NCI-H2227 treated with DMSO at 0.1 percent for 48 hours (cell line): ENCODE measurements at places on chromosomes 11 and 22.

- DNase-seq: no peak
Measured at GRCh38 chr22:22689621-22690345, 45.4 kb downstream of the GGTLC2 start.

DNA sequence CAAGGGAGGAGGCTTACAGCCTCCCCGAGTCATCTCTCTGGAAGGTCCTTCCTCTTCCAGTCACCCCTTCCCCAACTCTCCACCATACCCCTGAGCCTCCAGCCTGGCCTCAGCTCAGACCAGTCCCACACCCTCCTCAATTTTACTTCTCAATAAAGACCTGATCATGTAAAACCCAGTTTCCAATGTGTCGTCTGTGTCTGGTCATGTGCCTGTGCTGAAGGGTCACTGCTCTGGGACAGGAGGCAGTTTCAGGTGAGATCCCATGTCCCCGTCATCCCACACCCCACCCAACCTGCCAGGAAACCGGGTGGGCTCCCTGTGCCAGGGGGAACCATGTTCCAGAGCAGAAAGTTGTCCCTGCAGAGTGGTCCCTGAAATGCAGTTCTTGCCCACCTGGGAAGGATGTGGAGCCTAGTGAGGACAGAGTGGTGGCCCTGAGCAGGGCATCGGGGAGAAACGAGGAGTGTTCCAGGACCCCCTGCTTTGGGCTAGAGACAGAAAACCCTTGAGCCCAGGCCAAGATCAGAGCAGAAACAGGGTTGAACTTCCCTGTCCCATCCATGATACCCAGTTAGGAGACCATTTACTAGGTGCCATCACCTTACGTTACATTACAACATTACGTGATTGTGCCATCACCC, 19.4 kb downstream of the IGLL5 start:
- DNase-seq: no peak

GRCh38 chr11:103844327-103845215, 191.9 kb upstream of the DDI1 start:
- no peak for DNase-seq

DNA sequence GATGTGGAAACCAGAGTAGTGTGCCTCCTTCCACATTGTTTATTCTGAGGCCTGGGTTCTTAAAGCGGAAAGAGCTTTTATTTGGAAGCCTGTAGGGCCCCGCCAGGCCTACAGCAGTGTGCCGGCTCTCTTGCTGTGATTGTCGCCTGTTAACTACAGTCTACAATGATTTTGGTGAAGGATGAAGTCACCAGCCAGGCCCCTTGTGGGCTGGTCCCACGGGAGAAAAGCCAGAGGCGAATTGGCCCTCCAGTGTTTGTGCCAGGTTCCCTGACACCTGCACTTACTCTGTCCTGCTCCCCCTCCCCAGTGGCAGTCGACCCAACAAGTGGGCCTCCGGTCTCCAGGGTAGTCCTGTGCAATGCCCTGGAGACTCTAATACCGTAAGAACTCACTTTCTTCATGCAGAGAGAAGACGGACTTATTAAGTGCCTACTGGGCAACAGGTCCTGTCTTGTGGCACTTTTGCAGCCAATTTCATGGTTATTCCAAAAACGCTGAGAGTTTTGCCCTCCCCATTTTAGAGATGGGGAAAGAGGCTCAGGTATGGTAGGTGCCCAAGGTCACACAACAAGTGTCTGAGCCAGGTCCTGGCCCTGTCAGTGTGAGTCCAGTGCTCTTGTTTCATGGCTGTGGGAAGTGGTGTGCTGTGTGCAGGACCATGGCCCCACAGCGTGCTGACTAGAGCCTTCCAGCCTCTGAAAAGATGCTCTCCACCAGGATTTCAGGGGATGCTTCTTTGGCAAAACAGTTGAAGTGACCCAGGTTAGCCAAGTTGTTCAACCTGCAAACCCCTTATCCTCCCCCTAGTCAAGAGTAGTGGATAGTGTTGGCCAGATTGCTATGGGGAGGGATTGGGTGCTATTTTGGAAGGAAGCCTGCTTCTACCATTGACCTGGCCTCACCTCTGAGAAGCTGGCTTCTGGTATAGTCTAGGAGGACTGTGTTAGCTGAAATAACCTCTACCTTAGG, 1.4 kb downstream of the MICAL2 start:
- no peak for DNase-seq

GRCh38 chr11:64334764-64335735, 5.0 kb upstream of the CCDC88B start:
- DNase-seq: no peak

- no peak for DNase-seq
Measured at GRCh38 chr11:21428796-21429195, 759.4 kb downstream of the NELL1 start.

- DNase-seq: no peak
Measured at GRCh38 chr11:45599161-45599943, 66.1 kb downstream of the CHST1 start.

GRCh38 chr11:99632969-99633368, 612.2 kb downstream of the CNTN5 start:
- no peak for DNase-seq

DNA sequence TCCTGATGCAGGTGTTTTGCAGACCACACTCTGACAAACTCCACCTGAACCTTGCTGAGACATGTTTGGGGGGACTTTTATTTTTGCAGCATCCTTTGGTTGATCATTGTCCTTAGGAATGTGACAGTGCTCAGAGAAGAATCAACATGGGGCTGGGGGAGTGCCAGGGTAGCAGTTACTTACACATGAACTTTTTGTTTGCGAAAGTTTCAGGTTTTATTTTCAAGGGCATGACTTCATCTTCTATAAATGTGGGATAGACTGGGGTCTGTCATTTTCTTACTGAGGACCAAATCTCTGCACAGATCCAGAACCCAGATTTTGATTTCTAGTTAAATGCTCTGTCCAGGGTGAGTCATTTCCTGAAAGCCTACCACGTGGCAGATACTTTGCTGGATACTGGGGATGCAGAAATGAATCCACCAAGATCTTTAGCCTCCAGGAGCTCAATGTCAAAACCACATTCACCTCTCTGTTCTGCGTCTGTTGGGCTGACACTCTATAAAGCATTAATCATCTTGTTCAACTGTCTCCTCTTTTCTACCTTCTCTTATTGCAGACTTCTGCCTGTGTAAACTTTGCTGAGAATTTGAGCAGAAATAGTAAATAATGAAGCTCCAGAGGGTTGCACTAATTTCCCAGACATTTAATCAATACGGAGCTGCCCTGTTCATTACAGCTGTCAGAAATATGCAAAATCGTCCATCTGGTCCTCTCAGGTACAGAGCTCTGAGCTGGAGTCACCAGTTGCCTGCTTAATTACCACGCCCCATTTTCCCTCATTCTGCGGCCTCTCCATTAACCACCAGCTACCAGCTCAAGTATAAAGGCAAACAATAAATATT, 387.9 kb downstream of the MIAT start:
- DNase-seq: no peak

GRCh38 chr22:44444341-44445306, 53.4 kb downstream of the RTL6 start:
- DNase-seq: no peak

DNA sequence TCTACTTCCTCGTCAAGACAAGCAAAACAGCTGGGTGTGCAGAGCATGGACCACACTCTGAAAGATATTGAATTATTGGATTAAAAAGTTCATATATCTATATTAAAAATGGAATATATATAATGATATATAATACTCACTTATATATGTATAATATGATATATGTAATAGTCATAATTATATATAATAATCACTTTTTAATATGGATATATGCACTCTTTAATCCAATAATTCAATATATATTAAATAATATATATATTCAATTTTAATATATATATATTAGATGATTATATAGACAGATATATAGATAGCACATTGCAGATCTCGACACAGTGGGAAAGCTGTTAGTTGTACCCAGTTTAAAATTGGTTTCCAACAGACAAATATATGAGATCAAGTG, 182.1 kb upstream of the CARD18 start:
- DNase-seq: no peak

- no peak for DNase-seq
Measured at GRCh38 chr22:26743149-26743548, 85.8 kb downstream of the MIAT start.

GRCh38 chr11:132258875-132259274, 888.5 kb downstream of the NTM start:
- DNase-seq: no peak

GRCh38 chr11:130940706-130941105, 24.4 kb upstream of the SNX19 start:
- DNase-seq: no peak

DNA sequence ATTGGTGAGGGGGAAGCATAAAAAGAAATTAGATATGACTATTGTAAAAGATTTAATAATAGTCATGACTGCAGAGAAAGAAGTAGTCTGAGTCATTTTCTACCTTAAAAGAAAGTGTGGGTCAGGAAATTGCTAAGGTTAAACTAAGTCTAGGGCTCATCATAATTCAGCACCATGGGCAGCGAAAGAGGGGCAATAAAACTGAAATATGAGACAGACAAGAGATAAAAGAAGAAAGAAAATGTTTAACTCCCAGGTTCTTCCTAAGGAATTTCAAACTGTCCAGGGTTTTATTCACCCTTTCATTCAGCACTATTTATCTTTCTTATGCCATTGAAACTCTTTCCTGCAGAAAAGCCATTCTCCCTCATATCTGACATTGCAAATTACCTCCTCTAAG, 114.4 kb upstream of the API5 start:
- DNase-seq: peak; percentile 22

GRCh38 chr11:13009476-13009920, 382 bp downstream of the RASSF10 start:
- DNase-seq: no peak

- no peak for DNase-seq
Measured at GRCh38 chr11:67542971-67543370, 19.7 kb upstream of the CABP2 start.

DNA sequence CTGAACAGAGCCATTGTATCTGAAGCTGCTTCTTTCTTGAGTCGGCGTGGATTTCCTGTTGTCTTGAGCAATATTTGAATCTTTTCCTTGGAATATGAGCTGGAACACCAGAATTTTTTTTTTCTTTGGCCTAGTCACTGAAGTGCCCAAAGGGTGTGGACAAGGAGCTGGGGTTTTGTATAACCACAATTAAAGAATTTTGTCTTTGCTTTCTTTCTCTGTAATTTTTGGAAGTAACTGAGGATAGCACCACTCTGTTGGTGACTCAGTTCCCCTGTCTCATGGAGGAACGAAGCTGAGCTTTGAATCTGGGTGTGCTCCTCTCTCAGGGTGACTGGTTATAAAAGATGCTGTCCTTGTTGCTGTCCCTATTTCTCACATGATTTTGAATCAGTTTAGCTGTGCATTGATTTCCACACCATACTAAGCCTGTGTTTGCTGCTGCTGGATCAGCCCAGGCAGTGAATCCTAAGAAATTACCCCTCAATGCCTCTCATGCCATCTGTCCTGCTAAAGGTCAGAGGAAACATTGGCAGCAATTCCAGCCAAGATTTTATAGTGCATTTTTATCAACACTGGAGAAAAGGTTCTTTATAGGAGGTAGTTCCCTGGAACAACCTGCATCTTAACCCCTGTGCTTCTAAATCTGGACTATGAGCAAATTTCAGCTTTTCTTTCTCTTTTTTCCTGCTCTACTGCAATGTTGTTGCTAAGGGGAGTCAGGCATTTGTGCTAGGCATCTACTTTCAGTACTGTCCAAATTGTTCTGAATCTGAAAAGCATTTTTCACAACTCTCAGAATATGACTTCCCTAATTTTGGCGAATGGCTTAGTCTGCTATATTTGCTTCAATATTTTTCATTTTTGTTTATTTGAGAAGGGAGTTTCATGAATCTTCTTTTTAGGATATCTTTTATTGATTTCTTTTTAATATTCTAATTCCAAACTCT, 540.8 kb downstream of the SOX6 start:
- DNase-seq: no peak

GRCh38 chr11:102191832-102192231, 81.6 kb downstream of the YAP1 start:
- no peak for DNase-seq

DNA sequence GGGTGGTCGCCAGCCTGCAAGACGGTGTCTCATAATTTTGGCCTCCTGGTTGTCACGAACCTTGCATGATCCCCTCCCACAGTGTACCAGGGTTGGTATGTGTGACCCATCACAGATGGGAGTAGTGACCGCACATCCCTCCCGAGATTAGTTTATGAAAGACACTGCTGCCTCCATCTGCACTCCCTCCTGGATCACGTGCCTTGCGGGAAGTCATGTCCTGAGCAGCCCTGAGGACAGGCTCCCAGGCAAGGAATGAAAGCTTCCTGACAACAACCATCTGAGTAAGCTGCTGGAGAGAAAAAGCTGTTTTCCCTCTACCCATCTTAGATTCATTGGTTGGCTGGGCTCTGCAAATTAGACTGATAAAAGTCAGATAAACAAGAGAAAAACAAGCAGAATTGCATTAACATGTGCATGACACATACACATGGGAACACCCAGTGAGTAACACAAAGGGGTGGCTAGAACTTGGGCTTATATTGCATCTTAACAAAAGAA, 14.4 kb upstream of the PAMR1 start:
- no peak for DNase-seq

DNA sequence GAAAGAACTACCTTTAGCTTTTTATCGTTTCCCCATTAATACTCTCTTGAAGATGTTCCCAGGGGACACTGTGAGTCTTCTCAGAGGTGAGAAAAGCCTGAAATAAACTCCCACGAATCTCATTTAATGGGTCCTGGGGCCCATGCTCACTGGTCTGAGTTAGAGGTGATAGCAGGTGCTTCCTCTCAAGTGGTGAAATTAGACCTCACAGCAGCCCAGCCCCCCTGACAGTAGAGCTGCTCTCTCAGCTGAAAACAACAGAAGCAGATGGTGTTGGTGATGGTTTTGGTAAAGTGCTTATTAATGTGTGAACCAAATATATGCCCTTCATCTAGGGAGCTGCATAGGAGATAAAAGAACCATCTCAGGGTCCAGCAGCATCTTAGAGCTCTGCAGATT, 76.8 kb upstream of the VPREB1 start:
- DNase-seq: no peak

DNA sequence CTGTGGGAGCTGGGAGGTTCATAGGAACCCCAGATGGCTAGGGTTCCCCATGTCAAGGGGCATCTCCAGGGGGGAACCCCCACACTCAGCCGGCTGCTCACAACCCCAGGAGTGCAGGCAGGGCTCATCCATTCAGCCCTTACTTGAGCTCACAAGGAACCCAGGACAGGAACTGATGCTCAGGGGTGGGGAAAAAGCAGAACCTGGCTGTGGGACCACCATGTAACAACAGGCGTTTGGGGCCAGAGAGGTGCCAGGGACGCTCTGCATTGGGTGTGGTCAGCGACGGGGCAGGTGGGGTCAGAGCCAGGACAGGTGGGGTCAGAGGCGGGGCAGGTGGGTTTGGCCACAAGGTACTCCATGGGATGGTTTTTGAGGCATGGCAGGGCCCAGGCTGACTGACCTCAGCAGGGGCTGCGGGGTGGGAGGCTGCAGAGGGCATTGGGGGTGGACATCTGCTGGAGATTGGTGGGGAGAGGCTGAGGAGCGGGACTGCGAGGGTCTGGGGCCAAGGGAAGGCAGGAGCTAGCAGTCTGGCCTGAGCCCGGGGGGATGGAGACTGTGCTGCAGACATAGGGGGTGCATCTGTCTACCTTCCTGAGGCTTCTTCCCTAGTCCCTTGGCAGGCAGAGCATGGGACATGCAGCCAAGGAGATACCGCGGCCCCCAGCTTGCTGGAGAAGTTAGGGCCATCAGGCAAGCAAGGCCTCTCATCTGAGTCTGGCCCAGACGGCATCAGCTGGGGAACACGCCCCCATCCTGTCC, 34.0 kb upstream of the CARS1 start:
- DNase-seq: no peak

GRCh38 chr22:49088801-49089791, 738.6 kb downstream of the BRD1 start:
- no peak for DNase-seq
